AG09319 (cell line): ENCODE measurements at places on chromosomes 2 and 18.

DNA sequence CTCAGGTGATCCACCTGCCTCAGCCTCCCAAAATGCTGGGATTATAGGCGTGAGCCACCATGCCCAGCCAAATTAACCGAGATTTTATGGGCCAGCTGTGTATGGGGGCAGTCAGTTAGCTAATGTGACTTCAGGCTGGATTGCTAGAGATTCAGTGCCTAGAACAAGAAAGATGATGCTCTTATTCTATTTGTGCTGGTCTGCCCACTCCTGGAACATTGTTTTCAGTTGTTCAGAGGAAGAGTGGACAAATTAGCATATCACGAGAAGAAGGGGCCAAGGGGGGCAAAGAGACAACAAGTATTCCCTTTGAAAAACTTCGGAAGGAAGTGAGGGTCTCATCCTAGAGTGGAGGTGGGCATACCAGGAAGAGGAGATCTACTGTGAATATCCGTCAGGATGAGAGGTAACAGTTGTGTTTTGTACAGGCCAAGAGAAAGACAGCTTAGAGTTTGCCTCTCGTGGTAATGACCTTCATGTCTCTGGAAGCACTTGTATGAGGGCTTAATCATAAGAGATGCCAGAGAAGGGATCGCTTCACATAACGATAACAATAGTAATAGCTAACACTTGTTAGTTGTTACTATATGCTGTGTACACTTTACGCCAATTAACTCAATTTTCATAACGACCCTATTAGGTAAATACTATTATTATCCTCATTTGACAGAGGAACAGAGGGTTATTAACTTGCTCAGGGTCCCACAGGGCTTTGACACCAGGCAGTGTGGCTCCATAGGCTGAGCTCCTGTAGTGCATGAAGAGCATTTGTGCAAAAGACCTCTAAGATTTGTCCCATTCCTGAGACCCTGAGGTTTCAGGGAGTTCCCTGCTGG, 138.3 kb downstream of the DDX1 start:
- no peak for DNase-seq

DNA sequence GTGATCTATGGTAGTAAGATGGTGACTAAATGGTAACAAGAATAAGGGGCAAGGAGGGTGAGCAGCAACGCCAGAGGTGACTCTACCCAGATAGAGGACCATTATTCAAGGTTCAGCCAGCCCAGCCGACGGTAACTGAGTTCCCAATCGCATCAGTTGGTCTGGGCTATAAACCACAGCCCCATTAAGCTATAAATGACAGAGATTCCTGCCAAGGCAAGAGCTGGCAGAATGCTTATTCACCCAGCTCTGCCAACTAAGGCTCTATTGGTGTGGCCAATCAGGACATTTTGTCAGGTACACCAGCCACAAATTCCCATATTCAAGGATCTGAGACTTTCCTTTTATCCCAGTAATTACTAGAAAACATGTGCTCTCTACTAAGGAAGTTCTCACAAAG, 3.6 kb downstream of the CHN1 start:
- DNase-seq, result no peak

- DNase-seq, result no peak
Observed at GRCh38 chr2:197255543-197255942, 55.0 kb downstream of the ANKRD44 start.

- peak; percentile 67 for DNase-seq
Observed at GRCh38 chr2:174024524-174025270, 59.5 kb upstream of the SP3 start.

- no peak for DNase-seq
Observed at GRCh38 chr2:186623084-186623483, 33.2 kb downstream of the ITGAV start.

- no peak for DNase-seq
Observed at GRCh38 chr18:23223641-23224040, 88.4 kb downstream of the CABLES1 start.

DNA sequence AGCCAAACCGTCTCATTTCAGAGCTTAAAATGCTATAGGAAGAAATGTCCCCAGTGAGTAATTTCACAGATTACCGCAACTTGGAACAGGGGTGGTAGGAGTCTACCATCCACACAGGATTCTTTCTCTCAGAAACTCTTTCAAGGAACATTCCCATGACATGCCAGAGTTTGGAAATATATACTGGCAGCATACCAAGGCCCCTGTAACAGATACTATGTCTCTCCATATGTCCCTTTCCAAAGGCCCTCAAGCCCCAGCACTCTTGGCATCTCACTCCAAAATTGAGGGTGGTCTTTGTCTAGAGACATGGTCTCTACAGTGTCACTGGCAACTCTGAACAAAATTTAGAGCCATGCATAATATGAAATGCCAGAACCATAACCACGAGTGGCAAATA, 11.0 kb downstream of the FIGLA start:
- DNase-seq, result no peak

GRCh38 chr2:165238295-165238694, 919 bp upstream of the SCN2A start:
- no peak for DNase-seq

DNA sequence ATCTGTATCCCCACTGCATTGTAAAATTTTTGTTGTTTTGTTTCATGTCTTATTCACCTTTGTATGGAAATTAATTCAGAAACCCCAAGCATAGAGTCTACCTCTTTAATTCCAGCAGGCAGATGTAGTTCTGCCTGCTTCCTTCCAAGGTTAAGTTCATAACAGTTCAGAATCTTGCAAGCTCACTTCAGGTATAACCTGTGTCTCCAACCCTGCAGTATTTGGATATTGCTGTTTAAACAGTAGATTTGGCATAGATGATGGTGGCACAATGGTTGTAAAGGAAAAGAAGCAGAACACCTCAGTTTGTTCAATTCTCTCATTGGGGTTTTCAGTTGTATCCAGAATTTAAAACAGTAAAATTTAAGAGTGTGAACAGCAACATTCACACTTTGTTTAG, 21.2 kb downstream of the SULT1C2 start:
- DNase-seq, result no peak

GRCh38 chr18:28147674-28148171, 29.2 kb downstream of the CDH2 start:
- peak; percentile 16 for DNase-seq

GRCh38 chr2:15243762-15244161, 317.4 kb downstream of the NBAS start:
- DNase-seq, result no peak

- no peak for DNase-seq
Observed at GRCh38 chr2:102005989-102006885, 14.5 kb downstream of the IL1R2 start.

DNA sequence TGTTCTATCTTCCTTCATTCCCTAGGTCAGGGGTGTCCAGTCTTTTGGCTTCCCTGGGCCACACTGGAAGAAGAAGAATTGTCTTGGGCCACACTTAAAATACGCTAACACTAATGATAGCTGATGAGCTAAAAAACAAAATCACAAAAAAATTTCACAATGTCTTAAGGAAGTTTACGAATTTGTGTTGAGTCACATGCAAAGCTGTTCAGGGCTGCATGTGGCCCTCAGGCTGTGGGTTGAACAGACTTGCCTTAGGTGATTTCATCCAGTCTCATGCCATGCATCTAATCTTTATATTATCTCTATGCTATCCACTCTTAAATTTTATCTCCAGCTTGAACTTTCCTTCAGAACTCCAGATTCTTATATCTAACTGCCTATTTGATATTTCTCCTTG, 80.1 kb downstream of the CCDC85A start:
- DNase-seq, result no peak

DNA sequence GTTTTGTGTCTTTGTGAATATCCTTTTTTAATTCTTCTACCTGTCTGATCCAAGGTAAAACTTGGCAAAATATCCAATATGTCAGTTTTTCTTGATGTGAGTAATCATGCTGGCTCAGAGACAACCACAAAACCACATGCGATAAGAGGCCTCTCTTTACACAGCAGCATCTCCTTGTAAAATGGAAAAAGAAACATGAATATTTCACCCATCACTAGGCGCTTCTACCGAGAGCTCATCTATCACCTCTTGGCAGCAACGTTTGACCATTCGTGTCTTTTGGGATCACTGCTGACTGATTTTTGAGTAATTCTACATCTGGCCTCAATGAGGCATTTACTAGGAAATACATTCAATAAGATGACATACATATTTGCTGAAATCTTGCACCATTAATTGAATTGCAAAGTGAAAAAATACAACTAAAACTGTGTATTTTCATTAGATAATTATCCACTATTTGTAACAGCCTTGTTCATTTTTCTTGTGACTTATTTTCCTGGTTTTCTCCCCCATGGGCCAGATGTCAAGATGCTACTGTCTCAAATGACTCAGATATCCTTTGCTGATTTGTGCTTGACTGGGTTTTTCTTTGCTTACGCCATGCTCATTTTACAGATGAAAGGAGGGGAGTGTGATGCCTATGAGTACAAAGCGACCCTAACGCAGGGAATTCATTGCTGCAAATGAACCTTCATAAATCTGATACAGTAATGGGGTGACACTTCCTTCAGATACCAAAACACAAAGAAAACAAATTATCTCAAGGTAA, 467.5 kb downstream of the FBXO15 start:
- DNase-seq, result no peak

DNA sequence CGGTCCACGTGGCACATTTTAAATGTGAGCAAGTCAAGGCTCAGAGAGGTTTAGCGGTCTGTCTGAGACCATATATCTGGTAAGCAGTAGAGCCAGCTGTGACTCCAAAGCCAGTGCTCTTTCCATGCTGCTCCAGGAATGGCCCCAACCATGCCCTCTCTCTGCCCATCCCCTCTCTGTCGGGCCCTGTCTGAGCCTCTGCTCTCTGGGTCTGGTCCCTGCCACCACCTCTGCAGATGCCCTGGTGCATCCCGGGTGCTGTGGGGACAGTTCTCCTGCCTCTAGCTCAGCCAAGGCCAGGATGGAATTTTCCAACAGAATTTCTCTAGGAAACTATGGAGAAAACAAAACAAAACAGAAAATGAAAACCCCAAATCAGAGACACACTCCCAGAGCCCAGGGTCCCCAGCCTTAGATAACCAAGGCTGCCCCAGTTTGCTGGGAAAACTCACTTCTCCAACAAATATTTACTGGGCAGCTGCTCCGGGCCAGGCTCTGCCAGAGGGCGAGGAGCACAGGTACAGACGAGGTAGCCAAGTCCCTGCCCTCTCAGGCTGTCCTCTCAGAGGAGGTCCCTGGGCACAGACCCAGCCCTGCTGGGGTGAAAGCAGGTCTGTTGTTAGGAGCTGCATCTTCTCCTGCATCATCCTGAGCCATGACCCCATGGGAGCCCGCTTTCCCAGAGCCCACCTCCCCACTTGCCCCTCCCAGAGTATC, 9.2 kb downstream of the ADRA2B start:
- DNase-seq, result no peak

DNA sequence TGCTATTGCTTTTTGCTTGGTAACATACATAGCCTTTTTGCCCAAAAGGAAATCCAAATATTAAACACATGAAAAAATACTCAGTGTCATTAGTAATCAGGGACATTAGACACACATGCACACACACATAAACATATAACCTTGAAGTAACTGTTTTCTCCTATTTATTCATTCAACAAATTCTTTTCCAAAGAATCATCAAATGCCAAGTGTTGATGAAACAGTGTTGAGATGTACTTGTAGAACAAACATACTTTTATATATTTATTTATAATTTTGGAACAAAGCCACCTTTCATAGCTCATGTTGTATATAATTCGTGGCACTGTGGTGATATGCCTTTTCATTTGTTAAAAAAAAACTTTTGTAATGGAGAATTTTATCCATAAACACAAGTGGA, 81.0 kb downstream of the APLF start:
- no peak for DNase-seq

DNA sequence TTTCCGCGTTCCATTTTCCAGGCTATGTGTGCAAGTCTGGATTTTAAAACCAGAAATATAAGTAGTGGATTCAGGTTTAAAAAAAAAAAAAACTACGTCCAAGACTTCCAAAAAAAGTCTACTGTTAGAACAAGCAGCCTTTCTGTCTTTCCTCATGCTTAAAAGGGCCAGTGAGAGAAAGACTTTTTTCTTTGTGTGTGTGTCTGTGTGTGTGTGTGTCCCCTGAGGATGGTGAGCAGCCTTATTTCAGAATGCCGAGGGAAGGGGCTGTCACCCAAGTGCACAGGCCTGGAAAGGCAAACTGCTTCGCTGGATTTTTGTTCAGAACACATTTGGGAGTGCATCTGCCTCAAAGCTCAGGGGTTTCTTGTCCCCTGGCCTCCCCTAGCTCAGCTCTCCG, 98.8 kb downstream of the ZBTB7C start:
- DNase-seq, result no peak

DNA sequence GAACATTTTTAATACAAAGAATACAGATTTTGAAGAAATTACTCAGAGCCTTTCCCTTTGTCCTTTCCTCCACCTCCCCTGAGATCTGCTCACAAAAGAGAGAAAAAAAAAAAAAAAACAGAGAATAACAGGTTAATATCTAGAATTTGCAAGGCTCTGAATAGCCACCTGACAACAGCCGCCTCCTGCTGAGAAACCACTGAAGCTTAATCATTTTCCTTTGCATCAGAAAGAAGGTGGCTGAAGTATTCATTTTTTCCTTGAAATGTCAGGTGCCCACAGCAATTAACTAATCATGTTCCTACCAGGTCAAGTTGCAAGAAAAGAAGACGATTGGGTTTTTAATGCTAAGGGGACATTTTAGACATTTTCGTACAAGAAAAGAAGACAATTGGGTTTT, 21.2 kb downstream of the CNTNAP5 start:
- no peak for DNase-seq

DNA sequence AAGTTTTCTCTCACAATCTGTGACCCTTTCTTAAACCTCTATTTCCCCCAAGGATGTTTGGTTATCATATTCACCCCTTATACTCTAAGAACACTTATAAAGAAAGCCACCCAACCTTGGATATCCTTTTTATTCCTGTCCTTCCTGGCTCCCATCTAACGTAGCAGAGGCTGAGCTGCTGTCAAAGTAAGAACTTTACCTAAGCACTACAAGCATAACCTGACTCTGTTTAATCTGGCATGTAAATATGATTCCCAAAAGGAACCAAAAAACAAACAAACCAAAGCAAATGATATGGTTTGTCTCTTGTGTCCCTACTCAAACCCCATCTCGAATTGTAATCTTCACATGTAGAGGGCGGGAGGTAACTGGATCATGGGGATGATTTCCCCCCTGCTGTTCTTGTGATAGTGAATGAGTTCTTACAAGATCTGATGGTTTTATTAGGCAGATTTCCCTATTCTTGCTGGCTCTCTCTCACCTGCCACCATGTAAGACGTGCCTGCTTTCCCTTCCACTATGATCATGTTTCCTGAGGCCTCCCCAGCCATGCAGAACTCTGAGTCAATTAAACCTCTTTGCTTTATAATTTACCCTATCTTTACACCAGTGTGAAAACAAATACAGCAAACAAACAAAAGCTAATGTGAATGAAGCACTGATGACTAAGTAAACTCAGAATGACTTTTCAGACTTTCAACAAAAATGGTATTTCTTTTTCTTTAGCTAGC, 72.7 kb upstream of the SPOPL start:
- DNase-seq, result no peak

GRCh38 chr2:55952415-55952814, 28.8 kb upstream of the EFEMP1 start:
- DNase-seq, result no peak

GRCh38 chr2:176483901-176484568, 214.8 kb downstream of the MTX2 start:
- no peak for DNase-seq
